ENCODE measurements at places on chromosomes 7 and 10.

GRCh38 chr10:86598151-86598550, 56.2 kb upstream of the OPN4 start:
- no peak for DNase-seq

DNA sequence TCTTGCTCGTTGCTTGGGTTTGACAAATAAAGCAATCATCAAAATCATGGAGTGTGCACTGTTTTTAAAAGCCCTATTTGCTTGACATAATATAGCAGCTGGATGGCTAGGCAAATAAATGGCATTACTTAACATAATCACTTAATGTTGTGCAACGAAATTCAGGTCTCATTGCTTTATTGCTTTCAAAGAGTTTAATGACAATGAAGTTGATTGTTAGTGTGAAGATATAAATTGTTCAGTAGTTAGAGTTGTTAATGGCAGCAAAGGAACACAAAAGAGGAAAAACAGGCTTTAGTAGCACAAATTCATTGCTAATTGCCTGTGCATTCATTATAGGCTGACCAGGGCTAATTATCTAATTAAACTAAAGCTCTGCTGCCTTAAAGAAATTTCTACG, 7.6 kb upstream of the ADO start:
- no peak for DNase-seq

DNA sequence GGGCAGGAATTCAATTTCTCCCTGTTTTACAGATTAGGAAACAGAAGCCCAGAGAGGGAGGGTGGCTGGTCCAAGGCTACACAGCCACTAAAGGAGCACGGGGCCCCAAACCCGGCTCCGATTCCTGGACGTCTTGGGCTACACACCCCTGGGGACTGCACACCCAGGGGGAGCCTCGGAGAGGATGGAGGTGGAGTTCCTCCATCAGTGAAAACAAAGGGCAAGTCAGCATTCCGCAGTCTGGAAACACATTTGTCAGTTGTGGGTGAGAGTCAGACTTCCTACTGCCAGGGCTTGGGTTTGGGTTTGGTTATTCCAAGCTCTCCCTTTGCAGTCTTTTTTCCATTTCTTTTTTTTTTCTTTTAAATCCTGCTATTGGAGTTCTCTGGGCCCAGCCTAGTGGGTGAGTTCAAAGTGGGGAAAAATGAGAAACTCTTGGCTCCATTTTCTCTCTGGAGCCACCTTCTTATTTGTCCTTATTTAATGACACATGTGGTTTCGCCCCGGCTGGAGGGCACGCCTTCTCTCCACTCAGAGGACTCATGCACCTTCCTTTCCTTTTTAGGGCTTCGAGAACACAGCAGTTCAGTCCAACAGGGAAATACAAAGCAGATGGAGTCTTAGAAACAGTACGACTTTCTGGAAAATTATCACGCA, 59.9 kb upstream of the AQP1 start:
- DNase-seq: no peak

DNA sequence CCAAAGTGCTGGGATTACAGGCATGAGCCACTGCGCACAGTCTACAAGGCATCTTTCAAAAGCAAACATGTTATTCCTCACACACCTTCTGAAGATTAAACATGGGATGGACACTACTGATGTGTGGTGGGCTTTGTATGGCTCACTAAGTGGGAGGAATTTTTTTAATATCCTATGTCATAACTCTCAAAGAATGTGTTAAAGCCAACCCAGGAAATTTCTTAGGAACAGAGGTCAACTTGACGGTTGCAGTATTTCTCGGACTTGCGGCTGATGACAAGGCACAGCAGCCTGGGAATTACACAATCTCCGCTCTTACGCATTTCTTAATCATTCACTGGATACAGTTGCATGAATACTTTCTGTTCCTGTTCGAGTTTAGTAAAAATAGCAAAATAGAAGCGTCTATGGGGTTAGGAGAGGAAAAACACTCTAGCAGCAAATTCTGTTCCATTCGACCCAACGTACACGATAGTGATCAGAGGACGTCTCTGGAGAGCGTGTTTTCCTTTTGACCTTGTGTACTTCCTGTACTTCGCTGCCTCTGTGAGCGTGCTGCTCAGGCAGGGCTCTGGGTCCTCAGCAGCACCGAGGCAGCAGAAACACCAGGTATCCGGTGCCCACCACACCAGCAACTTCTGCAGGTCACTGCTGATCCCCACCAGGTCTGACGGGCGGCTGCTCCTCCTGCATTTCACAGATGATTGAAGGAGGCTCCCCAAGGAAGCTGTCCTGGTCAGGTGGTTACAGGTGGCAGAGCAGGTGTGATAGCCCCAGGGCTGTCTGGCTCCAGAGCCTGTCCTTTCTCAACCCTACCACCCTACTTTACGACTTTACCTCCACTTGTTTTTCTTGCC, 26.4 kb upstream of the SRGN start:
- peak; percentile 65 for DNase-seq

GRCh38 chr10:130243015-130243414, 106.8 kb downstream of the GLRX3 start:
- no peak for DNase-seq

- DNase-seq: no peak
Observed at GRCh38 chr7:130669085-130669700, 645 bp upstream of the COPG2 start.

DNA sequence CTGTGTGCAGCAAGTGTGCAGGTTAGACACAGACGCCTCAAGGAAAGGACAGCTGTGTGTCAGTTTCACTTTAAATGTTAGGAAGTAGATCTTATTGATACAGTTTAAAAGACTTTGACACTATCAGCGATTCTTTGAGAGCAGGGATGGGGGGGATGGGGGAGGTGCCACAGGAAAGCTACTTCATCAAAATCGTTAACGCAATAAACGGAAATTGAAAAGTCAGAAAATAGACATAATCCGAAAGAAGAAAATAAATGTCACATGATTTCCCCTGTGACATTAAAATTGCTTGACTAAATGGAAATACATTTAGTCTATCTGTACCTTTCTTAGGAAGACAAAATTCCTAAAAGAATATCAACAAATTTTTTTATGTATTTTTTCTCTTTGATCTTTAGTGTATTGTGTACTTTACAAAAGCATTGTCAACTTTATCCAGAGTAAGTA, 476 bp upstream of the ZNF33B start:
- no peak for DNase-seq

DNA sequence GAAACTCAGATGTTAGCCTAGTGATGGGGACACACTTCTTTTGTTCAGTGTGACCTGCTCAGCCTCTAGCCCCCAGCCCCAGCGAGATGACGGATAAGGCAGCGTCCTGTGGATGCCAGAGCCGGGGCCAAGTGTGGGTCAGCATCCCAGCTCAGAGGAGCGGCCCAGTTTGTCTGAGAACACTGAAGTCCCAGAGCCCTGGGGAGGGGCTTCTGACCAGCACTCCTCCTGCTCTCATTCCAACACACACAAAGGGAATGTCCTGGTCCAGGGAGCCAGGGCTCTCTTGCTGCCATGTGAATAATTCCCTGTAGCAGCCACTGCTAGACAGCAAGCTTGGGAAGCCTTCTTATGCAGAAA, 4.5 kb upstream of the ATP6V0E2 start:
- DNase-seq: no peak

DNA sequence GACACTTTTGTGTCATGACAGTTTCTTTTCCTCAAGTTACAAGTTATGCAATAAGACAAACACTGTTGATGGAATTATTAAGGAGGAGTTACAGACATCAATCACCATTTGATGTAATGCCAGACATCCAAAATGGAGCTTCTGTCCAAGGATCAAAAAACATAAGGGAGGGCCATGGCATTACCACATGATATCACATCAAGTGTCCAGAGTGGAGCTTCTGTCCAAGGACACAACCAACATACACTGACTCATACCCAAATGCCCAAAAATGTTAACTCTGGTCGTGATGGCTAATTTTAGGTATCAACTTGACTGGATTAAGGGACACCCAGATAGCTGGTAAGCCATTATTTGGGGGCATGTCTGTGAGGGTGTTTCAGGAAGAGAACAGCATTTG, 140.4 kb downstream of the DOCK4 start:
- no peak for DNase-seq
